Left renal pelvis (tissue), 4 donors: ENCODE measurements at places on chromosomes 13 and 19. TPM values are rescaled to one million over a fixed set of nuclear protein-coding genes. Genes with fewer than 3 reads are reported as not detected.

Gene NEK3
- 31.0 TPM for polyA plus RNA-seq

Gene ZNF723
- polyA plus RNA-seq, result 0.11 TPM

Gene ITGBL1
- polyA plus RNA-seq, result 1.0 TPM

Gene C19orf85
- polyA plus RNA-seq, result not detected

Gene DNAJC3
- polyA plus RNA-seq, result 37.8 TPM

Gene CEACAM4
- 0.31 TPM for polyA plus RNA-seq

Gene RPL18
- polyA plus RNA-seq, result 1,033 TPM

Gene TMEM59L
- 4.3 TPM for polyA plus RNA-seq

Gene CDX2
- polyA plus RNA-seq, result not detected

Gene CYP4F3
- 0.89 TPM for polyA plus RNA-seq

Gene TMEM272
- 0.66 TPM for polyA plus RNA-seq

Gene ZFP14
- polyA plus RNA-seq, result 13.3 TPM

Gene LMTK3
- 5.3 TPM for polyA plus RNA-seq

Gene MUC16
- polyA plus RNA-seq, result 0.17 TPM

Gene IZUMO1
- 0.53 TPM for polyA plus RNA-seq

Gene CLEC17A
- 0.09 TPM for polyA plus RNA-seq

Gene SERPINE3
- 0.53 TPM for polyA plus RNA-seq

Gene C19orf67
- polyA plus RNA-seq, result not detected

Gene NLRP11
- not detected for polyA plus RNA-seq

Gene TINCR
- polyA plus RNA-seq, result 1.3 TPM

Gene SLITRK6
- polyA plus RNA-seq, result 10.8 TPM

Gene ATP8B3
- 0.36 TPM for polyA plus RNA-seq

Gene DPF1
- 1.6 TPM for polyA plus RNA-seq

Gene PPP1R12C
- 75.6 TPM for polyA plus RNA-seq

Gene CGB2
- not detected for polyA plus RNA-seq

Gene ZNF146
- 144 TPM for polyA plus RNA-seq

Gene SNRPD2
- 285 TPM for polyA plus RNA-seq

Gene TPTE2
- 0.18 TPM for polyA plus RNA-seq

Gene PSG3
- polyA plus RNA-seq, result not detected

Gene SLAIN1
- 19.1 TPM for polyA plus RNA-seq

Gene IFNL1
- not detected for polyA plus RNA-seq
